GM04504 (cell line): ENCODE measurements at places on chromosomes 7 and 10.

GRCh38 chr7:82032901-82033300 is 263.1 kb upstream of the HGF start:
- no peak for DNase-seq

DNA sequence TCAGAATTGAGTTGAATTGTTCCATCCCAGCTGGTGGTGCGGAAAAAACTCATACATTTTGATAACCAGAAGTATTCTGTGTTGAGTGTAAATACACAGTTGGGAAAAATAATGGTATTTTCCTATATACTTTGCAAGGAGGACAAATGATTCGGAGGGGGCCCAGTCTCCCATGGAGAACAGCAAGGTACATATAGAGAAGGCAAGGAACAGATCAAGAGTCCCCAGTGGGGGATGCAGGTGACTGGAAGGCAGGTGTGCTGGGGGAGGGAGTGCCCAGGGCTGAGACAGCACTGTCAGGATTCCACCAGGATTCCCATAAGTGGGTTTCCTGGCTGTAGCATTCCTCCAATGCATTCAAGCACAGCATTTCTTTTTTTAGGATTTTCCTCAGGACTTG is 10.8 kb upstream of the ADCY1 start:
- no peak for DNase-seq

GRCh38 chr10:1278306-1278705 is 222.1 kb downstream of the WDR37 start:
- DNase-seq: no peak

GRCh38 chr10:109275960-109276359 is 647.4 kb downstream of the XPNPEP1 start:
- no peak for DNase-seq

GRCh38 chr7:94223375-94224084 is 171.2 kb upstream of the COL1A2 start:
- DNase-seq: peak; percentile 14

DNA sequence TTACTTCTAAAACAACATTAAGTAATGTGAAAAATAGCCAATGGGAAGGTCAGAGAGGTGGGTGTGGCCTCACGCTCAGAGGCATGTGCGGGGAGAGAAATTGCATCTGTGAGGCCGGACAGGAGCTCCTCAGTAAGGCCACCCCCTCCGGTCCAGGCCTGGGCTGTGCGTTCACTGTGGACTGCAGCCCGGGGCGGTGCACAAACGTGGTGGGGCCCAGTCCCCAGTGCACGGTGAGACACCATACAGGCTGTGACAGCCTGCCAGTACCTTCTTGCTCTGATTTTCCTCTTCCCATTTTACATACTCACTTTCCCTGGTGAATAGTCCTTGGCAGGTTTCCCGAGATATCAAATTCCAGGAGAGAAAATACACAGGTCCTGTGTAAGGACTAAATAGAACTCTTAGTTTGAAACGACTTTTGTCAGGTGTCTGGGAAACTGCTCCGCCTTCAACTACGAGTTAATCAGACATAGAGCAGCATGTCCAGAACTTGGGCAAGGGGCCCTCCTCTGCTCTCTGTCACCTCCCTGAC is 174.1 kb upstream of the MKI67 start:
- no peak for DNase-seq

GRCh38 chr10:4196183-4196582 is 411.2 kb upstream of the KLF6 start:
- no peak for DNase-seq

GRCh38 chr7:1725766-1726630 is 55.9 kb downstream of the ELFN1 start:
- DNase-seq: no peak

DNA sequence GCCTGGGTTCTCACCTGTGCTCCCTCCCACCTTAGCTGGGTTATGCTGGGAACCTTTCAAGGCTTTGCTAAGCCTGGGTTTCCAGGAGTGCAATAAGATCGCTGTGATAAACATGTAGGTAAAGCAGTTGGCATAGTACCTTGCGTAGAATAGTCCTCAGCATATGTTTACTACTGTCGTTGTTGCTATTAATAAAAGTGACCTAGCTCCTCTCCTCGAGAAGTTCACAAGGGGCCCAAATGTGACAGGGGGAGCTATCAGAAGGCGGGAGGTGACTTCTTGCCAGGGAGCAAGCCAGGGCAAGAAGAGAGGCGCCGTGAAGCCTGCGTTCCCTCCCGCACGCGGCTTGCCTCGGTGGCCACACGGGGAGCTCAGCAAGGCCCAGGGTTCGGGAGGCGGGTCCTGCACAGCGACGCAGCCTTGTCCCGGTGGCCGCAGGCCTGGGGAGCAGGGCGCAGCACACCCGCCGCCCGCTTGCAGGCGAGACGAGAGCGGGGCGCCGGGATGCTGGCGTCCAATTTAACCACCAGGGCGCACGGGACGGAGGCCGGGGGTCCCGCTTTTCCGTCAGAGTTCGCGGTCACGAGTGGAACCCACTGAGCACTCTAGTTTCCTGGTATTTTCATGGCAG is 106.2 kb downstream of the SNX10 start:
- peak; percentile 0 for DNase-seq

- DNase-seq: no peak
Observed at GRCh38 chr7:80659120-80660055, 20.9 kb downstream of the CD36 start.

GRCh38 chr7:66202441-66202840 is 2.7 kb upstream of the TPST1 start:
- DNase-seq: no peak

DNA sequence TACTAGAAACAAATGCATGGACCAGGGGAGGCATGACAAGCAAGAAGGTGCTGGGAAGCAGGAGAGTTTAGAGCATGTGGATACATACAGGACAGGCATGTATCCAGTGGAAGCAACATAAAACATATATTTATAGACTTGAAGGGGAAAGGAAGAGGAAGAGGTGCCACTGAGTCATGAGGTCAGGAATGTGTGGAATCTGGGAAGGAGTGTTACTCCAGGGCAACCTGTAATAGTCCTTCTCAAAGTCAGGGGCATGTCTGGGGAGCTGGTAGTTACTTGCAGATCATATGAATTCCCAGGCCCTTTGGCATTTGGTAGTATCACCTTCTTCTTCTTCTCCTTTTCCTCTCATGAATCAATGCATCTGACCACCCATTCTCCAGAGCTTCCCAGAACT is 246.6 kb downstream of the XPNPEP1 start:
- no peak for DNase-seq

DNA sequence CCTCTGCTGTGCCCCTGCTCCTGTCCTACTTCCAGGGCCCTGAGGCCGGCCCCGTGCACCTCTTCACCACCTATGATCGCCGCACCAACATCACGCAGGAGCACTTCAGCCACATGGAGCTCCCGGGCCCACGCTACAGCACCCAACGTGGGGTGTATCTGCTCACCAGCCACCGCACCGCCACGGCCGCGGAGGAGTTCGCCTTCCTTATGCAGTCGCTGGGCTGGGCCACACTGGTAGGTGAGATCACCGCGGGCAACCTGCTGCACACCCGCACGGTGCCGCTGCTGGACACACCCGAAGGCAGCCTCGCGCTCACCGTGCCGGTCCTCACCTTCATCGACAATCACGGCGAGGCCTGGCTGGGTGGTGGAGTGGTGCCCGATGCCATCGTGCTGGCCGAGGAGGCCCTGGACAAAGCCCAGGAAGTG is 1.8 kb downstream of the RBP3 start:
- DNase-seq: no peak

DNA sequence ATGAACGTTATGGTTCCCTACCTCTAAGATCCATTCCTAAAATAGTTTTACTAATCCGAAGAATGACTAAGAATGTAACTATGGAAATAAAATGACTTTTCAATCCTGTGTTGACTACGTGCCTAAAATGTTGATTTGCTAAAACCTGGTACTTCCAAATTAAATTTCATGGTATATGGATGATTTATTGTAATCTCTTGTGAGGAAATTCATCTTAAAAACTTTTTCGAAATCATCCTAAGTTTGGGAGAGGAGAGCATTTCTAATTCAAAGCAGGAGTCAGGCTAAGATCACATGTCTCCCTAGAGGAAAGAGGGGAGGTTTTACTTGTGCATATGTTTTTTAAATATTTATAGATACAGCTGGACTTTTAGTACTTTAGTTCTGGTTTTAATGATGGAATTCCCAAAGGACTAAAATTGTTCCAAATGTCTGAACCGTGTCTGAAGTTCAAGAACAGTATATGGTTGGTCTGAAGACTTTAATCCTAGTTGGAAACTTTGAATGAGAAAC is 483.9 kb downstream of the AUTS2 start:
- peak; percentile 40 for DNase-seq

DNA sequence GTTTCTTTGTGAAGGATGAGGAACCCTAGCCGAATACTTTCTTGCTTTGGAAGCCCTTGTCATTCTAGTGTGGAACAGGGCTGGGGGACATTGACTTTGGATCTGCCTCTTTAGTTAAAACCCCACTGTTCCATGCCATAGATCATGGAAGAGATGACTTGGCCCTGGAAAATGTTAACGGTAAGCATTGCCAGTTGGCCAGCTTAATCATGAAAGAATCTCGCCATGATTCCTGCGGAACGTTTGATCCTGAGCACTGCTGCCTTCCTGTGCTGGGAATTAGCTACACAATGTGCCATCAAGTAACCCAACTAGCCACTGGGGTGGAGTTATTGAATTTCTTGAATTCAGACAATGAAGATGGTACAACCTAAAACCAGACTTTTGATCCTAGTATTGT is 177.6 kb upstream of the FZD8 start:
- no peak for DNase-seq

GRCh38 chr10:23512355-23513058 is 73.6 kb downstream of the OTUD1 start:
- peak; percentile 17 for DNase-seq

DNA sequence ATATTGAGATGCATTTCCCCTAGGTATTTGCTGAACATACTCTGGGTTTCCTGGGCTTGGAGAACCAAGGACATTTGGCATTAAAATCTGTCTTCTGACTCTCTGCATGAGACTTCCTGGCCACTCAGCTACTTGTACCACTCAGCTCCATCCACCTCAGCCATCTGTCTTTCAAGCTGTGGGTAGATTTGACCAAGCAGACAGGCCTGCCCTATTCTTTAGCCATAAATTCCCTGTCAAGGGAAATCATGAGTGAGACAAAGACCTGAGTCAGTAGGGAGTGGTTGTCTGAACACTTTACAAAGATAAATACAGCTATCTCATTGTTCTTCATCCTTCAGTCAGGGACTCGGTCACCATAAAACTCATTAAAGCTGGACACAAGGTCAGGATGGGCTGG is 399.1 kb downstream of the GPAM start:
- no peak for DNase-seq

DNA sequence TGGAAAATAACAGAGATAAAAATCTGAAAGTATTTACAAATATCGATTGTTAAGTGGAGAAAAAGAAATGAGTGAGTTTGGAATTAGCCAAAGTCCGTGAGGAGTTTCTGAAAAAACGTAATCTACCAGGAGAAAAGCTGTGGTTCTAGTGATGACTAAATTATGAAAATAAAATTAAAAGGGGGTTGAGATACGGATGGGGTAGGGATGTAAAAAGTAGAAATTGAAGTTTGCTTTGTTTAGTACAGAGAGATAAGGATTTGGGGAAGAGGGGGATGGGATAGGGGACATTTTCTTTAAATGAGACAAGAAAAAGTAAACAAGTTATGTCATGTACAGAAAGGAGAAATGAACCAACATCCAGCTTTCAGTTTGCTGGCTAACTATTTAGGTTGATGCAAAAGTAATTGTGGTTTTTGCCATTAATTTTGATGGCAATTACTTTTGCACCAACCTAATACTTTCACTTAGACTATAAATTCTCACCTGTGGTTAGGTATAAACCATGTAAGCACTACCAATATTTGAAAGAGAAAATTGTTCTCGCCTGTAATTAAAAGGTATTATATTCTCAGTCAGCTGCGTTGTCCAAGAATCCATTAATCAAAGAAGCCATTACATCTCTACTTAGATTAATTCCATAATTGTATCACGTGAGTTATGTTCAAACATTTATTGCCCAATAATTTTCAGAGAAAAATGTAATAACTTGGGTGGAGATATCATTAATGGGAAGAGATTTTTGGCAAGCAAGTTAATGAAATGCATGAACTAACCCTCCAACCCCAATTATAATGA is 143.0 kb upstream of the NRP1 start:
- DNase-seq: no peak

- no peak for DNase-seq
Observed at GRCh38 chr10:130036296-130037065, 72.4 kb upstream of the EBF3 start.

DNA sequence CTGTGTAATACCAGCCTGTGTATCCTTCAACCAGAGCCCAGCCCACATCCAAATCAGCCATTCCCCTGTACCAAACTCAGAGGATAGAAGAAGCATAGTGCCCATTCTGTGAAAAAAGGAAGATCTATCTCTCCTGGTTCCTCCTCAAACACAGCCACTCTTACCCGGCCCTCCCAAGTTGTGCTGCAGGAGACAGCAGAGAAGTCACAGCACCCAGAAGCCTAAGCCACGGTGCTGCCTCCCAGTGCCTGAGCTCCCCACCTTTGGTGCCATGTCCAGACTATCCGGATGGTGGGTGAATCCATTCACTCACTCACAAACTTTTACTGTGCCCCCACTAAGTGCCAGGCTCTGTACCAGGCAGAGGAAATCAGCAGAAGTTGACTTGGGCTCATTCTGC is 166.0 kb upstream of the ZMIZ1 start:
- no peak for DNase-seq

DNA sequence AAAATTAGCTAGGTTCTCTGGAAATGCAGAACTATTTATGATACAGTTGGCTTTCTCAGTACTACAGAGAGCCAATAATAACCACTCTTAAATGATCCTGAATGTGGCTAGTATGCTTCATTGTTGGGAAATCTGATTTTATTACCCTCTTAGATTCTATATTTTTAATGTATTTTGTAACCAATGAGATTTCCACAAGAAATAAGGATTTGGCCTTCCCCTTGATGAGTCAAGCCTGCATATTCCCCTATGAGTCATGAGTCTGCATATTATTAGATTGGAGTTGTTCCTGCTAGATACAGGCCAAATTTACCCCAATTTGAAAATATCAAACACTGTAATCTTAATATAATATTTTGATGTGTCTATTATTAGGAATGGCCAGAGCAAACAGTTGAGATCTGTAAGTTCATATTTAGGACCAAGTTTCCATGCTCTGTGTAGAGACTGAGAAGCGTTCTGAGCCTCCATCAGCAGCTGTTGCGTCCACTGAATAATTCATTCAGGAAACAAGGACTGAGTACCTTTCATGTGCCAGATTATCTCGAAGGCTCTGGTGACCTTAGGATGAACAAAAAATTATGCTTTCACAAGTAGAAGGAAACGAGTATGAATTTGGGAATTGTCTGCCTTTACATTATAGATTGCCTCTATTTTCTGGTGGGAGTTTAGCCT is 793.4 kb downstream of the NRG3 start:
- DNase-seq: no peak

- DNase-seq: no peak
Observed at GRCh38 chr7:156722043-156722826, 81.7 kb downstream of the RNF32 start.

GRCh38 chr7:47142169-47142866 is 439.6 kb downstream of the TNS3 start:
- no peak for DNase-seq

- no peak for DNase-seq
Observed at GRCh38 chr10:84966708-84967441, 638.5 kb downstream of the CCSER2 start.
